GDM1 (cell line): ENCODE measurements at places on chromosomes 1 and 21.
A peak's percentile ranks its signal among the peaks of the same experiment; 100 is the strongest.

GRCh38 chr1:223133306-223133823, 9.7 kb downstream of the TLR5 start:
- DNase-seq, result no peak

DNA sequence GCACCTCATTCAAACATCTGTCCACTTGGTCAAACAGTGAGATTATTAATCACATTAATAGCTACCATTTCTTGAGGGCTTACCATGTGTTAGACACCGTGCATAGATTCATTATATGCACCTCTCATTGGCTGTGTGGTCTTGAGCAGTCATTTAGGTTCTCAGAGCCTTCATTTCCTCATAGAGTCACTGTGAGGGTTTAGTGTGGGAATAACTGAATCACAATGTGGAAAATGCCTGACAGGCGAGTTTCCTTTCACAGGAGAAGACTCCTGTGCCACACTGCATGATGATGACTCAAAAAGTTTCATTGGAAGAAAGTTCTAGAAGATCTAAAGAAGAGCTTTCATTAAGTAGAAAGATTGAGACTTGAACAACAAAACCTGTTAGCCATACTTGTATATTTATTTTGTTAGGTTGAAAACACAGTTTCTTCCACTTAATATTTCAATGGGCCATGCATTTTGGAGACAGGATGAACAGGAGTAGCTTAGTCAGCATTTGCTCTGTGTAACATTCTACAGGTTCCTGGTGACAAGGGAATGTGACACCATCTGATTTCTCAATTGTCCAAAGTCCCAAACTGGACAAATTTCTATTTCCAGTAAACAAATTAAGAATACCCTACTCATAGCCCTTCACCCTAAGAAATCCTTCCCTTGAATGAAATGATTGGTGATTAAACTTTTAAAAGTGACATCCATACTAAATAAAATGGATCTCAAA, 45.7 kb downstream of the FYB2 start:
- no peak for DNase-seq

- DNase-seq, result no peak
These were observed 7.9 kb downstream of the COX20 start for GRCh38 chr1:244843148-244843978.

- peak; percentile 59 for DNase-seq
These were observed 655 bp upstream of the KIRREL1 start for GRCh38 chr1:157992833-157993146.

- no peak for DNase-seq
These were observed 209.8 kb downstream of the TM2D1 start for GRCh38 chr1:61515096-61515495.
